Activated CD8-positive, alpha-beta T cell treated with anti-CD3 and anti-CD28 coated beads, Interleukin-2, amount 10 ng/mL, durations not matched to agents 7 days and 5 days (primary cell): ENCODE measurements at places on chromosomes 5 and 9.

- no peak for DNase-seq
Measured at GRCh38 chr5:98791898-98792580, 18.6 kb downstream of the RGMB start.

- DNase-seq, result no peak
Measured at GRCh38 chr9:6921315-6921714, 163.5 kb downstream of the KDM4C start.

GRCh38 chr5:172374783-172375182 is 79.5 kb downstream of the SH3PXD2B start:
- no peak for DNase-seq

DNA sequence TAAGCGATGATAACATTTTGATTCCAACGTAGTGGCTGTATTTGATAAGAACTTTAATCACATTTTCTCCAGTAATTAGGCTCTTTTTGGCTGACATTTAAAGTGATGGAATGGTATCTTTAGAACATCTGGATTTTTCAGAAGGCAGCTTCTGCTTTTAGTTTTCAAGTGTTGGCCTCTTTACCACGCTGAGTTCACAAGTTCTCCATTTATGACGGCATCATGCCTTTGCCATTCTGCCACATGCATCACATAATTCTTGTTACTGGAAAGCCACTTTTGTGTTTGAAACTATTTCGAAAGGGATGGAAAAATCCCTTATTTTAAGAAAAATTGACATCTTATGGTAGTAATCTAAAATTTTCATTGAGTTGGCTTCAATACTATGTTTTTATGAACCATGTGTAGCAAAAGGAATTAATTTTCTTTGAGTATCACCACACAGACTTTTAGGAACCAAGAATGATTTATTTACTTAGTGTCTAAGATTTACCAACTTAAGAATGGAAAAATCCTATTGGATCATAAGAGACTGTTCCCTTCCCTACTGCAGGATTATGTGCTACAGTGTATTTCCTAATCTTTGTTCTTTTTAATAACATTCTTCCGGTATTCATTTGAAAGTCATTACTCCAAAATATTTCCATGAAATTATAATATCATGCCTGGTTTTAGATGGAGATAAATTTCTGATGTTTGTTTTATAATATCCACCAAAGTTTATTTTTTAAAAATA is 344.2 kb downstream of the ADGRV1 start:
- DNase-seq, result no peak

- no peak for DNase-seq
Measured at GRCh38 chr5:58046371-58046770, 413.5 kb downstream of the PLK2 start.

- no peak for DNase-seq
Measured at GRCh38 chr9:80028501-80028900, 456.7 kb downstream of the TLE4 start.
